ENCODE measurements at places on chromosomes 7 and 10.

DNA sequence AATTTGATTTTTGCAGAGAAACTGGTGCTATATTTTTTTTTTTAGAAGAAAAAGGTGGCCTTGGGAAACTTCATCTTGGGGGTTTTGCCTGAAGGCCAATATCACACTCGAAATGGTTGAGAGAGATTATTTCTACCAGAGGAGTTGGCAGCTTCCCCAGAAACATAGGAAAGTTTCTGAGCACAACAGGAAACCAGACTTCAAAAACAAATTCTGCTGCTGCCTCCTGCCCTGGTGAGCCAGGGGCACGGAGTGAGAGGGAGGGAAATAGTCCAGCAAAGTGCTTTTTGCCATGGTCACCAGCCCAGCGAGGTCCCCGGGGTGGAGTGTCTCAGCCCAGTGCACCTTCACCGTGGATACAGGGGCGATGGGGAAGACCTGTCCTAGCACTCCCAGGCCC lies 61.1 kb downstream of the FOXI2 start:
- DNase-seq: no peak

DNA sequence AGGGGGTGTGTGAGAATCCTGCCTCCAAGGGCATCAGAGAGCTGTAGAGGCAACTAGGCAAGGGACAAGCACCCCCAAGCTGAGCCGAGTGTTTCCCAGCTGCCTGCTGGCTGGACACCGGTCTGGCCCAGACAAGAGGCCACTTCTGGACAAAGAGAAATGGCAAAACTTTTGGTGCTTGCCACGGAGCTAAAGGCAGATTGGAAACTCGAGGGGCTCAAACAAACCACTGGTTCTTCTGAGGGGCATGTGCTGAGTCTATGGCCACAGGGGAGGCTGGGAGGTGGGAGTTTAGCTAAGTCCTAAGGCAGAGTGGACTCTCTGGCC lies 66.5 kb upstream of the INPP5A start:
- no peak for DNase-seq

GRCh38 chr10:65341323-65341925 lies 1584.4 kb upstream of the LRRTM3 start:
- no peak for DNase-seq

GRCh38 chr10:20622531-20623211 lies 274.4 kb downstream of the NEBL start:
- DNase-seq: no peak

DNA sequence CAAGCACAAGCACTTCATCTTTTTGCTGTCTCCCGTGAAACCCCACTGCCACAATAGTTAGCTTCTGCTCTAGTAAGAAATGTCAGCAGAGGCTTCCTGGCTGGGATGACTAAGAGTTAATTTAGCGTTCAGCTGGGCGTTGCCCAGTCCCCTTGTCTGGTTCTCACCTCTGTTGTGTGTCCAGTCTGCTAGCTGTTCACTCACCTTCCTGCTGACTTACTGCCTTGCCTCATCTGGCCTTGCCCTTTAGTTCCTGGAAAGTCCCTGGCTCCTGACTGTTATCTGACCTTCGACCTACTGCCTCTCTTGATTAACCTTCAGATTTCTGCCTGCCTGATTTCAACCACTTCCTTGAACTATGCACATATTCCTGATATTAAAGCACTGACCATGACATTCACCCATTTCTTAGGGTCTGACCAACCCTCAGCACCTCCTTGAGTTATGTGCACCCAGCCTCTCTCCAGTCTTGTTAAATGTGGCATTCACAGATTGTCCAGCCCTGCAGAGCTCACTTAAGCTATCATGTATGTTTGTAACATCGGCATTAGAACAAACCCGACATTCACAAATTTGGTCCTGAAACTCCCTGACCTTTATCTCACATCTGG lies 30.3 kb downstream of the C7orf33 start:
- no peak for DNase-seq

DNA sequence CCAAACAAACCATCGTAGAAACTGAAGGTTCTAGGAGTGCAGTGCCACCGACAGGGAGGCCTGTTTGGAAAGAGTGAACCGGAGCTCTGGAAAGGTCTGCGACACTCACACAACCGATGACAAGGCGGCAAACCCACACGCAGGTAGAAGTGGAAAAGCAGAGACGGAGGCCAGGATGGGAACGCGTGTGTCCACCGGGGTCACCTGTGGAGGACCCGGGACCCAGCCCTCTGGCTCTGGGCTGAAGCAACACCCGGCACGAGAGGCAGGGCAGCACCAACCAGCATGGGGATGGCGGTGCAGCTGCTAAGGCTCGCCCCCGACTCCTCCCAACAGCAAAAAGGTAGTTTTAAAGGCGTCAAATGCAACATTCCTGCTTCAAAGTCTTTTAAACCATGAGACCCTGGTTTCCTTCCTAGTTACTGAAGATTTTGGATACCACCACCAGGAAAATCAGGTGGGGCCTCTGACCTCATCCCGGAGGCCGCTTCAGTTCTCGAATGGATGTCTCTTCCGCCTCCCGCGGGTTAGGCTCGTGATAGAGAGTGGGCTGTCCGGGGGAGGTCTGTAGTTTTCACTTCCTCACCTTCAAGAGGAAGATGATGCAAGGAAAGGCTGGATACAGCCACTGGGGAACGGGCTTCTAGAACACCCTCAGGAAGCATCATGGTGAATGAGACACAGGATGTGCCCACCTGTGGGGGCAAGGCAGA lies 115.5 kb downstream of the SMURF1 start:
- no peak for DNase-seq

DNA sequence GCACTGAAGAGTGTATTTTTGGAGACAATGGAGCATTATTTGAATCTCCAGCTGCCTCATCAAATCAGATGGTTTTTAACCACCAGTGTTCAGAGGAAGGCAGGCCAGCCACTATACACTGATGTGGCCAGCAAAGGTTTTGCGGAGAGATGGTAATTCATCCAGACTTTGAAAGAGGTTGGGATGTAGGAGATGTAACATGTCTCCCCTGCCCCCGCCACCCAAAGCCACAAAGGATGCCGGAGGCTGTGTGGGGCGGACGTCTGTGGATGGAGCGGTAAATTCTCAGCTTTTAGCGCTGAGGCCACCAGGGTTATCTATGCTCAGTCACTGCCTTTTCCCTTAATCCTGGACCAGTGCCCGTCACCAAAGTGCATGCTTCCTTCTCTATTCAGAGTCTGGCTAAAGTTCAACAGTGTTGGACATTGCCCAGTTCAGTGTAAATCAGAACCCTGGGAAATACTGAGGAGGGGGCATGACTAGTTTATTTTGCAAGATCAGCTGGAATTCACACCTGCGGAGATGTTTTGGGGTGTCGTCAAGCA lies 3.7 kb upstream of the TRIP6 start:
- no peak for DNase-seq

Measured in T follicular helper cell (primary cell).